ENCODE measurements at places on chromosomes 4 and X. TPM values are rescaled to one million over a fixed set of nuclear protein-coding genes. Genes with fewer than 3 reads are reported as not detected.

XAGE1B gene
- total RNA-seq = not detected

BEX5 gene
- 26.8 TPM for total RNA-seq

SMIM43 gene
- total RNA-seq = not detected

OTUD6A gene
- not detected for total RNA-seq

FAM184B gene
- 0.17 TPM for total RNA-seq

SH2D1A gene
- total RNA-seq = not detected

CXCL10 gene
- not detected for total RNA-seq

CDX4 gene
- not detected for total RNA-seq

FGA gene
- 18.2 TPM for total RNA-seq

LYAR gene
- 18.7 TPM for total RNA-seq

EDA2R gene
- total RNA-seq = 4.2 TPM

IL21 gene
- total RNA-seq = not detected

USP26 gene
- not detected for total RNA-seq

NKX6-1 gene
- 89.6 TPM for total RNA-seq

SPIN2A gene
- 2.2 TPM for total RNA-seq

FHIP1A gene
- 26.9 TPM for total RNA-seq

CYBB gene
- 0.41 TPM for total RNA-seq

NUDT6 gene
- total RNA-seq = 6.3 TPM

SERPINA7 gene
- not detected for total RNA-seq

KIAA1210 gene
- total RNA-seq = not detected

AFM gene
- 0.26 TPM for total RNA-seq

F9 gene
- not detected for total RNA-seq

MAGEA2 gene
- total RNA-seq = 0.22 TPM

NSUN7 gene
- total RNA-seq = 20.1 TPM

GIMD1 gene
- not detected for total RNA-seq

XKRX gene
- total RNA-seq = 0.86 TPM
